ENCODE measurements at places on chromosomes 11 and 22. TPM values are rescaled to one million over a fixed set of nuclear protein-coding genes. Genes with fewer than 3 reads are reported as not detected.

RAB39A gene
- 2.5 TPM for total RNA-seq

C22orf31 gene
- total RNA-seq: not detected

RIC3 gene
- total RNA-seq: 26.4 TPM

CHKB gene
- total RNA-seq: 159 TPM

FAM180B gene
- total RNA-seq: not detected

CARD16 gene
- 13.2 TPM for total RNA-seq

SAA4 gene
- total RNA-seq: not detected

SAA1 gene
- total RNA-seq: not detected

RAB3IL1 gene
- total RNA-seq: 4.4 TPM

MFRP gene
- total RNA-seq: not detected

ME3 gene
- 47.7 TPM for total RNA-seq

TSPAN18 gene
- 19.8 TPM for total RNA-seq

FIBP gene
- total RNA-seq: 100 TPM

KIRREL3 gene
- total RNA-seq: not detected

EXT2 gene
- total RNA-seq: 56.9 TPM

ENTHD1 gene
- total RNA-seq: not detected

TRPC6 gene
- total RNA-seq: 31.4 TPM

PIWIL4 gene
- total RNA-seq: 12.3 TPM

TEX54 gene
- total RNA-seq: not detected

BIK gene
- total RNA-seq: 16.5 TPM

HMGXB4 gene
- total RNA-seq: 25.0 TPM

HRAS gene
- total RNA-seq: 55.3 TPM

CBLIF gene
- not detected for total RNA-seq

BLID gene
- total RNA-seq: not detected

TRIM34 gene
- 10.3 TPM for total RNA-seq

CBX7 gene
- total RNA-seq: 49.9 TPM

TOMT gene
- total RNA-seq: not detected

GGT5 gene
- 13.0 TPM for total RNA-seq

CHRM1 gene
- 0.54 TPM for total RNA-seq

PRR33 gene
- total RNA-seq: not detected

PTPN5 gene
- total RNA-seq: 1.7 TPM

DDI1 gene
- total RNA-seq: not detected

INS gene
- total RNA-seq: not detected

WBP2NL gene
- total RNA-seq: 3.4 TPM

MRGPRX3 gene
- total RNA-seq: not detected

PHOX2A gene
- not detected for total RNA-seq

OR5P2 gene
- not detected for total RNA-seq

CELSR1 gene
- total RNA-seq: 1.1 TPM

OR8K5 gene
- not detected for total RNA-seq

OR52H1 gene
- total RNA-seq: not detected

HORMAD2 gene
- total RNA-seq: not detected

NXPE1 gene
- 23.2 TPM for total RNA-seq

RAB36 gene
- total RNA-seq: 1.0 TPM

DNAJB13 gene
- total RNA-seq: not detected

OR51E1 gene
- not detected for total RNA-seq

RBX1 gene
- 26.4 TPM for total RNA-seq

Measured in Peyer's patch (tissue), 4 donors.